Stimulated activated naive CD8-positive, alpha-beta T cell treated with anti-CD3 and anti-CD28 coated beads, Interleukin-15, Interleukin-2, amounts not matched to agents 100 U/mL and 50 U/mL, for 24 hours (primary cell): ENCODE measurements at places on chromosomes 12 and 14.

DNA sequence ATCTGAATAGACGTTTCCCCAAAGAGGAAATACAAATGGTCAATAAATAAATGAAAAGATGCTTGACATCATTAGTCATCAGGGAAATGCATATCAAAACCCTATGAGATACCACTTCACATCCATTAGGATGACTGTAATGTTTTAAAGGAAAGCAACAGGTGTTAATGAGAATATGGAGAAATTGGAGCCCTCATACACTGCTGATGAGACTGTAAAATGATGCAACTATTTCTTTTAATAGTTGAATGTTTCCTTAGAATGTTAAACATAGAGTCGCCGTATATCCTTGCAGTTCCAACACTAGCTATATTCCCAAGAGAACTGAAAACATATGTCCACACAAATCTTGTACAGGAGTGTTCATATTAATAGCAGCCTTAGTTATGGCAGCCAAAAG is 133.2 kb downstream of the SLC38A4 start:
- DNase-seq = no peak

DNA sequence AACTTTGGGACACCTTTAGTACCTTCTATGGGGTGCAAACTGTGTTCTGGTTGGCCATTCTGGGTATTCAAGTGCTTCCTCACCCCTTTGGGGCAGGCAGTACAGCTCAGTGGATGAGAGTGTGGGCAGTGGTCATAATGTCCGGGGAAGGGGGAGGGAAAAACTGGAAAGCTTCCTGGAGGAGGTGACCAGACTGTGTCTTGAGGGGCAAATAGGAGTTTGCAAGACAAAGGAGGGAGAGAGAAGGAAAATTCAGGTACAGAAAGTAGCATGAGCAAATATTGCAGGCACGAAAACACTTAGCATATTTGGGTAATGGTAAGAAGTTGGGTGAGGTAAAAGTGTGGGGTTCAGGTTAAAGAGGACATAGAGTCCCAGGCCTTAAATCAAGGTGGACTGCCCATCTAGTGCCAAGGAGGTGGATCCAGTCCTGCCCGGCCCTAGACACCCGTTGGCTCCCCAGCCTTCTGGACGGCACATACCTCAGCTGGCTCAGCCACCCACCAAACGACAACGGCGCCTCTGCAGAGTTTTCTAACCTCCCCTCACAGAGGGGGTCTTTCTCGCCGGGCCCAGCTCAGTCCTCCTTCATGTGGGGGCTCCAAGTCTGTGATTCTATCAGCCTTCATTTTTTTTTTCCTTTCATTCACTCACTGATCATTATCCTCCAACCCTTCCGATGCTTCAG is 86.4 kb downstream of the DICER1 start:
- DNase-seq = no peak

GRCh38 chr12:16184681-16185080 is 92.8 kb downstream of the SLC15A5 start:
- DNase-seq = no peak

- peak; percentile 26 for DNase-seq
Measured at GRCh38 chr12:94560431-94561221, 89.7 kb downstream of the TMCC3 start.

- no peak for DNase-seq
Measured at GRCh38 chr12:121983536-121984210, 38.0 kb upstream of the BCL7A start.

DNA sequence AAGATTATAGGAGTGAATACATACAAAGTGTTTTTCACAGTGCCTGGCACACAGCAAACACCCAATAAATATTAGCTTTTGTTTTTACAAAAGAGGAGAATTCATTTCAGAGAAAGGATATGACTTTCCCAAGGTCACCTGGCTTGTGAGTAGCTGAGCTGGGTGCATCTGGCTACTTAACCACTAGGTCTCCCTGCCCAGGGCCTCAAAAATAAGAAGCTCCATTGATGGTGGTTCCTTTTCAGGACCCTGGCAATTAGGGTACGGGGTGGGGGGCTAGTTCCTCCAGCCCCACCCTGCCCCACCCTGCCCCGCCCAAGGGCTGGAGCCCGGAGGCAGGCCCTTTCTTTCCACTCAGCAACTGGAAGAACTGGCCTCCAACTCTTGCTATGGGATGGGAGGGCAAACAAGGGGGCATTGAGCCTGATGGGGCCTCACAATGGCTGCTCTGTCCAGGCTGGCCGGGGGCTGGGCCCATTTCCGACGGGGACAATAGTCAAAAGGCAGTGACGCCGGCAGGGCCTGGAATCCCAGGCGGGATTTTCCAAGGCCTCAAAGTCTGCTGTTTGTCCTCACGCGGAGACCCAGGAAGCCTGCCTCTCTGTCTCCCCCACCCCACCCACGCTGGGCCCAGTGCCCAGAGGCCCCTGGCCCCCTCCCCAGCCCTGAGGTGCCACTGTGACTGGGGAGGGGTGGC is 8.2 kb upstream of the ATG101 start:
- DNase-seq = no peak

DNA sequence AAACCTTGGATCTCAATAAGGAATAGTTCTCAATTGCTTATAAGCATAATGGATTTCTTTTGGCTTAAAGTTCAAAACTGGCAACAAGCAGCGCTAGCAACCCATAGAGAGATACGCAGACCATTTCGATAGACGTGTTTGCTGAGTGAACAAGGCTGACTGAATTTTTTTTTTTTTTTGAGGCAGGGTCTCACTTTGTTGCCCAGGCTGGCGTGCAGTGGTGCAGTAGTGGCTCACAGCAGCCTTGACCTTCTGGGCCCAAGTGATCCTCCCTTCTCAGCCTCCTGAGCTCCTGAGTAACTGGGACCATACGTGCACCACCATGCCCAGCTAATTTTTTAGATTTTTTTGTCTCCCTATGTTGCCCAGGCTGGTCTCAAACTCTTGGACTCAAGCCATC is 1.4 kb upstream of the AKAP5 start:
- DNase-seq = no peak

DNA sequence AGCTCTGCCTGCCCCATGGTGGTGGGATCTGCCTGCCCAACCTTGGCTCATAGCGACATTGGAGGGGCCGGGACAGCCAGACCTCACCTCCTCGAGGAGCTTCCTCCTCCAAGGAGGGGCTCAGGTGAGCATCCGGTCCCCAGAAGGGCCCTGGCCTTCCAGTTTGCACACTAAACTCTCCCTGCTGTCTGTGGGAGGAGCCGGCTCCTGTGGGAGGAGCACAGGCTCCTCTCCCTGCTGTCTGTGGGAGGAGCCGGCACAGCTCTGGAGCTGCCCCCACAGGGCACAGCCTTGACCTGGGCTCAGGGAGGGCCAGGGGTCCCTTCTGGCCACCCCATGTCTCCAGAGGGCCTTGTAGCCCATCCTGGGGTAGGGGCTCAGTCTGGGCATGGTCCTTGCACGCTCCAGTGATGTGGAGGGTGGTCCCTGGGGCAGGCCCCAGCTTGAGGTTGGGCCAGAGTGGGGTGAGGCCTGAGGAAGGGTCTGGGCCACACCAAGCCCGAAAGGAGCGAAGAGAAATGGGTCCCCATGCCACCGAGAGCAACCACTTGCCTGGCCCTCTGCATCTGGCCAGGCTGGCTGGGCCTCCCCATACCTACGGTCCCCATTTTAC is 147.5 kb upstream of the C14orf180 start:
- no peak for DNase-seq

DNA sequence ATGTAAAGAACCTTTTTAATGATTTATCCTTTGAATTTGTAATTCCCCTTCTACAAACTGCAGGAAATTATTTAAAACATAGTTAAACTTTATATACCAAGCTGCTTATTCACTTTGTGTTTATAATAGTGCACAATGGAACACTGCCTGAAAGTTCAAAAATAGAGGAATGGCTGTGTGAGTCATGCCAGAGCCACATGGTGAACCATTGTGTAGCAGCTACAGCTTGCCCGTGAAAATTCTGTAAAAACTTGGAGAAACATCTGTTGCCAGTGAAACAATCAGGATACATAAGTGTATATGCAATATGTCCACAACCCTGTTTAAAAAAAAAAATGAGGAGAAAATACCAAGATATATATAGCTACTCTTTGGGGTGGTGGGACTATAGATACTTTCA is 59.5 kb downstream of the VEZT start:
- no peak for DNase-seq

GRCh38 chr14:95008445-95009217 is 148.7 kb downstream of the DICER1 start:
- DNase-seq = no peak

GRCh38 chr12:100724071-100724470 is 70.5 kb upstream of the ANO4 start:
- no peak for DNase-seq

DNA sequence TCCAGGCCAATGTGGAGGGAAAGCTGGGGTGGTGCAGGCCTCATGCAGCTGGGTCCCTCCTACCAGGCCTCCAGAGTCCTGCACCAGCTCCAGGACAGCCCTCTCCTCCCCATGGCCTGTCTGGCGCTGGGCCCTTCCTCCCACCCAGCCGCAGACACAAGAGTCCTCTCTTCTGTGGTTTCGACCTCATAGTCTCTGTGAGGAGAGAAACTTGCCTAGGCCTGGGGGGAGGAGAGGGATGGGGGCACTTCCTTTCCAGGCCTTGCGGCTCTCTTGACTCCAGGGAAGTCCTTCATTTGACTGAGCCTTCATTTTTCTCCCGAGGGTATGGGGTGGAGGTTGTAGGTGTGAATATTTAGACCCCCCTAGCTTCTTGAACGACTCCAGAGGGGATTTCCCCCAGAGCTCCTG is 2.3 kb downstream of the MMP14 start:
- DNase-seq = no peak

- DNase-seq = no peak
Measured at GRCh38 chr12:19830446-19830845, 391.2 kb downstream of the AEBP2 start.

DNA sequence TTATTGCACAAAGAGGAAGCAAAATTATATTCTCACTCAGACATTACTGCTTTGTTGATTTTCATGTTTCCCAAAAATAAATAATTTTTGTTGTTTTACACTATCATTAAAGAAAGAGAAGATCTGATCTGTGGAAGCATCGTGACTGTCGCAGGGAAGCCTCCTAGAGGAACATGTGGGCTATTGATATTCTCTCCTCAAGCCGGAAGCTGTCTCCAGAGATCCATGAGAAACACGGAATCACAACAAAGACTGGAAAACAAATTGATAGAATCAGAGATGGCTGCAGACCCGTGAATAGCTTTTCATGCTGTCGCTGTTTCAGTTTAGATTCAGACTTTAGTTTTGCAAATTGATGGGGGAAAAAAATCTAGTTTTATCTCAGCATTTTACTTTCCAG is 235.2 kb upstream of the TMPO start:
- DNase-seq = no peak

DNA sequence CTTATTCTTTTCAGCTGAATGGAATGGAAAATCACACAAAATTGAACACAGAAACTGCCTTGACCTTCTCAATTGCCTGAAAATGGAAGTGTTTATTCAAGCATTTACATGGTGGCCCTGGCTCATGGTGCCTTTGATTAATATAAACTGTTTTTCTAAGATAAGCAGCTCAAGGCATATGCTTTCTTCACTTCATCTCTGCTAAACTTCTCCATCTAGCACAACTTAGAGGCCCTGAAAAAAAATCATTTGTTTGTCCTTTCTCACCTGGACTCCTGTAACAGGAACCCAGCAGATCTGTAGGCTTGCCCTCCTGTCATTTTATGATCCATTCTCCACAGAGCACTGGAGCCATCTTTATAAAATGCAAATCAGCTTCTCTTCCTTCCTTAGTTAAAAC is 117.5 kb upstream of the KRR1 start:
- DNase-seq = no peak

DNA sequence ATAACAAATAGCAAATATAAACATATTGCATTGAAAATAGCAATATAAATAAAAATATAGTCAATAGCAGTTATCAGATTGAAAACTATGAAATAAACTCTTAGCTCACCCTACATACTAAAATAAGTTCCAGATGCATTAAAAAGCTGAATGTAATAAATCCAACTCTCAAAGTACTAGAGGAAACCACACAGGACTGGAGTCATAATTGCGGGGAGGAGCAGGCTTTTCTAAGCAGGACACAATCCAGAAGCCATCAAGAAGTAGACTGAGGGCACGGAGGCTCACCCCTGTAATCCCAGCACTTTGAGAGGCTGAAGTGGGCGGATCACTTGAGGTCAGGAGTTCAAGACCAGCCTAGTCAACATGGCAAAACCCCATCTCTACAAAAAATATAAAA is 22.2 kb downstream of the GSC start:
- DNase-seq = no peak

DNA sequence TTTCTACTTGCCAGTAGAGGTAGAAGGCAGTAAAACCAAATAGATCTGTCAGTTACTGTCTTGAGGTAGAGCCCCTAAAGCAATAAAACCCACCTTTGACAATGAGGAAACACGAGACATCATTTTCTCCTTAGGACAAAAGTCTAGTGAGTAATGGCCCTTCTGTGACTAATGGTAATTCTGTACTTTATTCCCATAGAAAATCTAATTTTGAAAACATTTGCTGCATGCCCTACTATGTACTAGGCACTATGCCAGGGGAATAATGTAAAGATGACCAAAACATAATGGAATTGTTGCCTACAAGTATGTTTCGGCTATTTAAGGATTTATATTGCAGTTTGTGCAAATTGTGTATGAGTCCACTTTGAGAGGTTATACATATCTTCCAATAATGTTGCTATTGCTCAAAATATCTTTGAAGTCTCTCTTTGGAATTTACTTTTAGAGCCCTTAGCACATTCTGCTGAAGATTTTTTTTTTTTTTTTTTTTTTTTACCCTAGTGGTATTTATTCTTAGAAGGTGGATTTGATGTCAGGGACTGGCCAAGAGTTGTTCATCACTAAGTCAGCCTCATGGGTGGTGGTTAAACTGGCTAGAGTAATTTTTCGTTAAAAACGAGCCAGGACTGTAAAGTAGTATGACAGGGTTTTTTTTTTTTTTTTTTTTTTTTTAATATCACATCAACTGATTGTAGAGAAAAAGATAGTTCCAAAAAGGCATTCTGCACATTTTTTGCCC is 109.7 kb downstream of the CRADD start:
- no peak for DNase-seq

DNA sequence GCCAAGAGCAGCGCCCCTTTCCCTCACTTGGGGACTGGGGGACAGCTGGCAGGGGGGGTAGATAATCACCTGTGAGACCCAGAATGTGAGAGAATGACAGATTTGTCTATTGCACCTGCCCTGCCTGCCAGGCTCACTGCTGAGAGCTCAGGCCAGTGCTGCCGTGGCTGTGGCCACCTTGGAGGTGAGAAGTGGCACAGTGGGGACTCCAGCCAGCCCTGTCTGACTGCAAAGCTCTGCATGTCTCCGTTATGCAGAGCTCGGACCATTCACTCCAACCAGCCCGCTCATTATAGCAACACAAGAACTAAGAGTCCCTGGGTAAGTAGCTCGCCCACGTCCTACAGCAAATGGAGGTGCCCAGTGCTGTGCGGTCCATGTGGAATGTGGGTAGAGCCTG is 88.8 kb downstream of the DICER1 start:
- DNase-seq = no peak

DNA sequence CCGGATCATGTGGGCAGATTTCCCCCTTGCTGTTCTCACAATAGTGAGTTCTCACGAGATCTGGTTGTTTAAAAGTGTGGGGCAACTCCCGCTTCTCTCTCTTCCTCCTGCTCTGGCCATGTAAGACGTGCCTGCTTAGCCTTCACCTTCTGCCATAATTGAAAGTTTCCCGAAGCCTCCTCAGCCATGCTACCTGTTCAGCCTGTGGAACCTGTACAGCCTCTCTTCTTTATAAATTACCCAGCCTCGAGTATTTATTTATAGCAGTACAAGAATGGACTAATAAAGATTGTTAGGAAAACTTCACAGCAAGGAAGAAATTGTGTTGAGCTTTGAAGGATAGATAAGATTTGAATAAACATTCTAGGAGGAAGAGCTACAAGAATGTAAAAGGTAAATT is 52.1 kb downstream of the KDM5A start:
- no peak for DNase-seq
